HT1080 (cell line): ENCODE measurements at places on chromosomes 5 and 9.

- no peak for DNase-seq
Observed at GRCh38 chr9:7957803-7958202, 158.2 kb upstream of the DMAC1 start.

- no peak for DNase-seq
Observed at GRCh38 chr5:36723912-36724311, 117.5 kb downstream of the SLC1A3 start.

DNA sequence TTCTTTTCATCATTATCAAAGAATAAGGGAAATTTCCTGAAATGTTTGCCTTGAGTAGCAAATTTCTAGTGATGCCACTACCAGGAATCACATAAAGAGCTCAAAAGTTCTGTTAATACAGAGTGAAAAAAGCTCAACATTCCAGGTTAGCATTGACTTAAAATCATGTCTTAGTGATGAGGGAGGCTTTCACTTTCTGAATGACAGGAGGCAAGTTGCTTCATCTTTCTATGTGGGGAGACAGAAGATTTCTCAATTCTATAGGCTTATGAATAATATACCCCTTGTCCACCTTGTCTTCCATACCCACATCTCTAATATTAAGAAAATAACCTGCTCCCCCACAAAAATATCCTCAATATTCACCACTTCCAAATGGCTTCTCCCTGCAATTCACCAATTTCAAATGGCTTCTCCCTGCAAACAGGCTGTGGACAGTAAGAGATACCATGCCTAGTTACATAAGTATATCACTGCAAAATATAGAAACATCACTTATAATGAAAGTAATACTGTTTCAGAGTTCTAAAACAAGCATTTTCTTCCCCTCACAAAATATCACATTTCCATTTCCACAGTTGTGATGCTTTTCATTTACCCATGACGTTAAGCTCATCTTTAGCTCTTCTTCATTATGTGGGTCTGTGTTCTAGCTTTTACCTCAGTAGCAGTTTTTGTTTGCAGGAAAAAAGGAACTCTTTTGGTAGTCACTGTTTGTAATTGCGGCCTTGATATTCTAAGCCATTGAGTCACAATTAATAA lies 2.2 kb upstream of the JAK2 start:
- DNase-seq, result no peak

DNA sequence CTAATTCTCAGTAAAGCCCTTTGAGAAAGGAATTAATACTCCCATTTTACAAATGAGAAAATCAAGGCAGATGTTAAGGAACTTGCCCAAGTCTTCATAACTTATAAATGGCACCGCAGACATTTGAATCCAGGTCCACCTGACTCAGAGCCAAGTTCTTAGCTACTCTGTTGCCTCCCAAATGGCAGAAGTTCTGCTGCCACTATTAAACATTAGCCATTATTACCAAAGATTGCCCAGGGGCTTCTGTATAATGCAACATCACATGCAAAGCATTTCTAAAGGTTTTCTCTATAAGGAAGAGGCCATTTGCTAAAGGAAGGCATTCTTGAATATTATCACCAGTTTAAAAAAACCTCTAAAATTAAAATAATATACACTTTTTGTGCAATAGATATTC lies 28.3 kb downstream of the TPD52L3 start:
- no peak for DNase-seq

DNA sequence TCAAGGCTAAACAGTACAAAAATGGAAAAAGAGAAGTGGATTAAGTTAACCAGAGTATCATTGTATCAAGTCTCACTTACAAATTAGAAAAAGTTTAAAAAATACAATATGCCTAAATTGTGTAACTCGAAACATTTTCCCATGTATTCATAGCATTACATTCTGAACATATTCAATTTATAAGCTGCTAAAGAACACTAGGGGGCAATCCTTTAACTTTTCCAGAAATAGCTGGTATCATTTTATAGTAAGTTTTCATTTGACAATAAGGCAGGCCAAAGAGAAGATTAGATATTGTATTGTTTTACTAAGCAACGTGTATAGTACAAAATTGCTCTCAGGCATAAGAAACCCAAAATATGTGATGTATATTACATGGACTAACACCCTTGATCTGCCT lies 234.6 kb downstream of the ADGRV1 start:
- DNase-seq, result no peak

DNA sequence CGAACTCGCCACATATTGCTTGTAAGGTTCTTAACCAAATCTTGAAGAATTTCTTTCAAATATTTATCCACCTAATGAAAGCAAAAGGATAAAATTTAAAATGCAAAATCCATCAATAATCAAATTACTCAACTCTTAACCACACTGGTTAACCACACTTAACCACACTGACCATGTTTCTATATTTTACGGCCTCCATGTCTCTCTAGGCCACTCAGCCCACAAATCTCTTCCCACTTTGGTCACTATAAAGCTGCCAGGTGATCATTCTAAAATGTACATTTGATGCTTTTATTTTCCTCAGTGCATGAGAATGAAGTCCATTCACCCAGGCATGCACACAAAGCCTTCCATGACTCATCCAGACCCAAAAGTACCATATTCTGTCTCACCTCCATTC lies 56.4 kb upstream of the OR2K2 start:
- DNase-seq, result no peak

GRCh38 chr5:37892586-37892985 lies 52.7 kb upstream of the GDNF start:
- no peak for DNase-seq

DNA sequence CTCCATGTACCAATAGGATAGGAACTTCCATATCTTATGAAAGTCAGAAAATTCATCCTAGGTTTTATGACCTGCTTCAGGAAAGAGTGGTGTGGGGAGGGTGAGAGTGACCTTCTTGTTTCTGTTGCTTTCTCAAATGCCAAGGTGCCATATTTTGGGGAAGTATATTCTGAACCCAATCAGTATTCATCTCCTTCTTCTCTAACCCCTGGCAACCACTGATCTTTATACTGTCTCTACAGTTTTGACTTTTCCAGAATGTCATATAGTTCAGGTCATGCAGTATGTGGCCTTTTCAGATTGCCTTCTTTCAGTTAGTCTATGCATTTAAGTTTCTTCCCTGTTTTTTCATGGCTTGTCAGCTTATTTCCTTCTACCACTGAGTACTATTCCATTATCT lies 321.4 kb upstream of the SEMA6A start:
- DNase-seq, result no peak

DNA sequence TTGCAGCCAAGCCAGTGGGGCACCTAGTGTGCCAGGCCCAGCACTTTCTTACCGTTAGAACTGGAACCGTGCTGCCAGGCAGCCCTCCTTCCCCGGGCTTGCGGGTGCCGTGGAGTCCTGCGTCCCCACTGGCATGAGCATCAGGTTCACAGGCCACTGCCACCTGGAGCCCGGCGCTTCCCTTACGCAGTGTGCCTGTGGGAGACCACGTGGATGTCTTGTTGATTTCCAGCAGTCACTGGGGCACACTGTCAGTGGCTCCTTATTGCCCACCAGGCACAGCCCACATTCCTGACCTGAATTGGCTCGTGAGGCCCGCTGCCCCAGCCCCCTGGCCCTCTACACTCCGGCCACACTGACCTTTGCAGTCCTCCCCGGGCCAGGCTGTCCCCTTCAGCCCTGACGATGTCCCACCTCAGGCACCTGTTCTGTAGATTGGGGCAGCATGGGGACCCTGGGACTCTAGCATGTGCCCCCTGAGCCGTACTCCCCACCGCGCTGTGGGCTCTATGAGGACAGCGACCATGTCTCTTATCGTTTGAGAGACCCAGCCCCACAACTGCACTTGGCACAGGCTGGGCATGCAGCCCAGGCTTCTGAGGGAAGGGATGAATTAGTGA lies 10.4 kb upstream of the CEL start:
- no peak for DNase-seq

GRCh38 chr5:98768160-98768959 lies 5.1 kb upstream of the RGMB start:
- DNase-seq, result peak; percentile 52

DNA sequence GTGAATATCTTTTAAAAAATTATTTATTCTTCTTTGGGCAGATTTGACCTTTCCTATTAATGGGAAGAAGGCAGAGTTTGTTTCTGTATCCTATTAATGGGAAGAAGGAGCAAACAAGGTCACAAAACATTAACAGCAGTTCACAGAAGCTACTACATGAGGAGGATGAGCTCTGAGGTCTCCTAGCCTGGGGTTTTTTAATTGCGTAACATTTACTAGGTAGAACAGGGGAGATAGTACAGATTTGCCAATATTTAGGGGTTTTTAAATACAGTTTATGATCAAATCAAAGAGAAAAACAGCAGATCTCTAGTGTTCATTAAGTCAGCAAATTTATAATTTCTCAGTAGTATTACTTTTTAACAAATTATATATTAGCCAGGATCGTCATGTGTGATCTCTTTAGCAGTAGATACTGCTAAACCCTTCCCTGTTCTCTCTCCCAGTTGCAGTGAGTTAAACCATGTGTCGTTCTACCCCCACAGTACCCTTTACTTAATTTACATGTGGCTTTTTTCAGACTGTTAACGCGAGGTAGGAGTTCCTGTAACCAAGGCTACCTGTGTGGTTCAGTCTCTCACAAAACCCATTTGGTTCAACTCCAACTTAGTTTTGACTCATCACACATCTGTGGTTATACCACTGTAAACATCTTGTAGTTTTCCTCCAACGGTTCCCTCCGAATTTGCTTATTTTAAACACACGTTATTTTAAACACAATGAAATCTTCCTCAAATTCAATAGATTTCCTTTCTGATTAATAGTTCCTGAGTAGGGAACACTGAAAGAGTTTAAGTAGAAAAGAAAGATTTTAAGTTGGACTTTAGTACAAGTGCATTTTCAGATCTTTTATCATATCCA lies 13.3 kb downstream of the SLC25A46 start:
- DNase-seq, result no peak
